Mesothelial cell of epicardium (in vitro differentiated cells): ENCODE measurements at places on chromosomes 4 and X.

DNA sequence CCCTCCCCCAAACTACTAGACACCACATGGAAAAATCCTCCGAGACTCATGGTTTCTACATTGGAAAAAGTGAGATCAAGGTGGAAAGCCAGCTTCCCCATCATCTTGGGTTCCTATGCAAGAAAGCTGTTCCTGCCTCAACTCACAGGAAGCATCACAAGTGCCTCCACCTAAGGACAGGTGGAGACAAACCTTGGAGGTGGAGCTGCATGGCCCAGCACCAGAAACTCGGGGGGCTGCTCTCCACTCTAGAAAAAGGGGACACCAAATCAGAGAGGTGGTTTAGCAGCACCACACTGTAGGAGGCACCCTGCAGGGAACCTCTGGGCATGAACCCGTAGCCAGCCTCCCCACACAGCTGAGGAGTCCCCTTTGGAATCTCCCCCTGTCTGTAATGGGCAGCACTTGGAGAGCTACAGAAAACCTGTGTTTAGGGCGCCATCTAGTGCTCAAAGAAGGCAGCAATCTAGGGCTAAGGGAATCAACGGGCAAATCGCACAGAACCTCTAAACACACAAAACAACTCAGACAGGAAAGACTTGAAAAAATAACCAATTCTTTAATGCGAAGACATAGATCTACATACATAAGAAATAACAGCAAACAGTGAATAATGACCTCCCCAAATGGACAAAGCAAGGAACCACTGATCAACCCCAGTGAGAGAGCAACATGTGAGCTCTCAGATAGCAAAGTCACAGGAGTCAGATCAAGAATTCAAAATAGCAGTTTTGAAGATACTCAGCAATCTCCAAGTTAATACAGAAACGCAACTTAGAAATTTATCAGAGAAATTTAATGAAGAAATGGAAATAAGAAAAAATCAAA lies 37.0 kb upstream of the ZBTB33 start:
- no peak for DNase-seq
- H3K27me3 ChIP-seq, result no peaks in the 10 kb centered on the region
- no peak overlapping the region for H3K27ac ChIP-seq
- peaks cover 2% of the 10 kb centered on the region for H3K36me3 ChIP-seq
- H3K4me1 ChIP-seq, result no peaks in the 10 kb centered on the region

- peaks cover 14% of the 10 kb centered on the region for H3K4me1 ChIP-seq
- no peaks in the 10 kb centered on the region for H3K36me3 ChIP-seq
- H3K4me3 ChIP-seq, result no peak overlapping the region
- no peak overlapping the region for H3K27ac ChIP-seq
These were observed 423.1 kb downstream of the BCOR start for GRCh38 chrX:39674490-39675161.

- no peak for DNase-seq
- H3K27ac ChIP-seq, result no peak overlapping the region
- no peak overlapping the region for H3K4me3 ChIP-seq
These were observed 282.0 kb downstream of the ARHGAP24 start for GRCh38 chr4:85756938-85757337.

GRCh38 chr4:163654621-163655020 lies 160.1 kb downstream of the TMA16 start:
- H3K4me1 ChIP-seq, result no peaks in the 10 kb centered on the region
- no peak overlapping the region for H3K27ac ChIP-seq
- H3K27me3 ChIP-seq, result no peaks in the 10 kb centered on the region
- H3K36me3 ChIP-seq, result no peaks in the 10 kb centered on the region

DNA sequence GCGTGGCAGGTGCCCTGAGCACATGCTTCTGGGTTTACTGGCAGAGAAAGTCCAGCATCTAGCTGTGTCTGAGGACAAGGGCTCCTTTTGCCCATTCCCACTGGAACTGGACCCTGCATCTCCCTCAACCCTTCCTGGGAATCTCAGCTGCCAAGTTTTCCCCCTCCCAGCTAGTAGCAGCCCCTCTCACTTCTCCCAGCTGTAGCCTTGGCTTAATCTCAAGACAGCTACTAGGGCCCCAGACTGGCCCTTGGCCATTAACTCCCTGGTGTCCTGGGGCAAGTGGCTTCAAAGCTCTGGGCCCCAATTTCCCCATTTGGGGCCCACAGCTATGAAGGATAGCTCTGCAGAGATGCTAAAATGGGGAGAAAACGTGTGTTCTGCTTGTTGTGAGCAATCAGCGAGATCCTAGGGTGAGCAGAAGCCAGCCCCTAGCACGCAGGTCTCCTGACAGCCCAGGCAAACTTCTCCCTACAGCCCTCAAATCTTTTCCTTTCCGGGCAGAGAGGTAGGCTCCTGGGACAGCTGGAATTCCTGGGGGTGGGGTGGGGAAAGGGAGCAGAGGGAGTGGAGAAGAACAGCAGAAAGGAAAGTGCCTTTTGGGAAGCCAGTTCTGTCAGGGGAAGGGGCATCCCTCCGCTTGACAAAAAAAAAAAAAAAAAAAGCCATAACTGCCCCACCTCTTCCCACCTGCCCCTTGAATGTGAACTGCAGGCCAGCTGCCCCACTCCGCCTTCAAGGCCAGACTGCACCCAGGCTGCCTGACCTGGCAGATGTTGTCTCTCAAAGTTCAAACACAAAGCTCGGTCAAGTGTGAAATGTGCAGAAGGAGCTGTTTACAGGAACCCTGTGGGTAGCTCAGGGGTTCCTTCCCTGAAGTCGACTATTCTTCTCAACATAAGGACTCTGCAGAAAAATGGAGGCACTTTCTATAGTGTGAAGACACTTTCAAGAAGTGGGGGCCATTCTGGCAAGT lies 16.6 kb downstream of the FGD1 start:
- DNase-seq, result no peak
- no peaks in the 10 kb centered on the region for H3K27me3 ChIP-seq
- no peaks in the 10 kb centered on the region for H3K36me3 ChIP-seq
- H3K4me3 ChIP-seq, result peak overlapping the region; percentile 8
- H3K27ac ChIP-seq, result peak overlapping the region; percentile 94

- H3K4me1 ChIP-seq, result peaks cover 41% of the 10 kb centered on the region
- peak; percentile 47 for DNase-seq
- H3K36me3 ChIP-seq, result peaks cover 10% of the 10 kb centered on the region
- H3K27ac ChIP-seq, result peak within 1 kb of the TSS; percentile 96
- no peaks in the 10 kb centered on the region for H3K27me3 ChIP-seq
- H3K4me3 ChIP-seq, result peak within 1 kb of the TSS; percentile 94
These were observed at the start of gene CASP6 for GRCh38 chr4:109702950-109703663. Gene CASP6, minus strand, starts transcription at chr4:109703445. Its CDS starts 50 bp downstream, at chr4:109703395.

DNA sequence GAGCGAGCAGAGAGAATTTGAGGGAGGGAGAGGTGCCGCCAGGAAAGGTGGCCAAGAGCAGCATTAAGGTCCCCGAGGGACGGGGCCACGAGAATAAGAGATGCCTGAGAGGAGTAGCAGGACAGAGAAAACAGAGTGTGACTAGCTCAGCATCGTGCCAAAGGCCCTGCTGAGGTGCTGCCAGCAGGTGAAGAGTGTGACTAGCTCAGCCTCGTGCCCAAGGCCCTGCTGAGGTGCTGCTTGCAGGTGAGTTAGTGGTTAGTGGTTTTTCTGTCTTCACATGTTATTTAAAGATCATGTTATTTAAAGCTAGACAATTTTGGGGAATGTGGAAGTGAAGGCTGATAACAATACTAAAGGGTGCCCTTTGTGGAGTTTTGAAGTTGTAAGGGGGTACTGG lies 464.5 kb upstream of the FAT1 start:
- no peaks in the 10 kb centered on the region for H3K4me1 ChIP-seq
- no peak overlapping the region for H3K4me3 ChIP-seq
- no peaks in the 10 kb centered on the region for H3K36me3 ChIP-seq
- no peak for DNase-seq
- H3K27ac ChIP-seq, result no peak overlapping the region
- peaks cover 8% of the 10 kb centered on the region for H3K27me3 ChIP-seq

GRCh38 chr4:66602622-66603021 lies 932.3 kb upstream of the EPHA5 start:
- H3K4me3 ChIP-seq, result no peak overlapping the region
- no peaks in the 10 kb centered on the region for H3K27me3 ChIP-seq
- H3K27ac ChIP-seq, result no peak overlapping the region
- H3K4me1 ChIP-seq, result no peaks in the 10 kb centered on the region
- no peaks in the 10 kb centered on the region for H3K36me3 ChIP-seq

DNA sequence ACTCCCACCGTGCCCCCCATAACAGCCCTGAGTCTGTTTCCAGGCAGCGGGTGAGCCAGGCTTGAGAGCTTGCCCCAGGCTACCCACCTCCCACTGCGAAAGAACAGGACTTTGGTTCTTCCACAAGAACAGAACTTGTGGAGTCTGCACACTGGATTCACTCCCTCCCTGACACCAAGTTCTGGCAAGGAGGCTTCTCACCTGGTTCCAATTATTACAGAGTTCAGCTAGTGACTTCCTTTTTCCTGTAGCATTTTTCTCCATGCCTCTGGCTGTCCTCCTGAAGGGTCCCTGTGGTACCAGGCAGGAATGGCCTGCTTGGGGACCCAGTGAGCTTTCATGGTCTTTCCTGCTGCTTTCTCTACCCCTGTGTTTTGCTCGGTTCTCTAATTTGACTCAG lies 208.6 kb upstream of the SFRP2 start:
- H3K27ac ChIP-seq, result no peak overlapping the region
- H3K36me3 ChIP-seq, result no peaks in the 10 kb centered on the region
- H3K4me1 ChIP-seq, result no peaks in the 10 kb centered on the region
- no peak for DNase-seq
- H3K4me3 ChIP-seq, result no peak overlapping the region
- H3K27me3 ChIP-seq, result no peaks in the 10 kb centered on the region

DNA sequence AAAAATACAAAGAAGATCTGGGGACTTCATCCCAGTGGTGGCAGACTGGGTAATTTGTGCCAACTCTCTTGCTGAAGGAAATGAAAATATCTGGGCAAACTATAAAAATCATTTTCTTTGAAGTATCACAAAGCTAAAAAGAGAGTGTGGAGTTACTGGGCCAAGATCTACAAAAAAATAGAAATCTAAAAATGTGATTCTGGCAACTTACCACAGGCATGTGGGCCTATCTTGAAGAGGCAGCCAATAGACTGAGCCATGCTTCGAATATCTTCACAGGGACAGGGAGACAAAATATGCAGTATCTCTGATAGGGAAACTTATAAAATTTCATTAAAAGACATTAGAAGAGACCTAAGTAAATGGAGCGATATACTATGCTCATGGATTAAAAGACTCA lies 168.8 kb downstream of the RCHY1 start:
- H3K4me1 ChIP-seq, result no peaks in the 10 kb centered on the region
- no peaks in the 10 kb centered on the region for H3K36me3 ChIP-seq
- H3K27ac ChIP-seq, result no peak overlapping the region
- no peak for DNase-seq
- peaks cover 15% of the 10 kb centered on the region for H3K27me3 ChIP-seq
- no peak overlapping the region for H3K4me3 ChIP-seq

GRCh38 chrX:18654875-18655836 lies 16.8 kb downstream of the RS1 start:
- no peaks in the 10 kb centered on the region for H3K27me3 ChIP-seq
- no peaks in the 10 kb centered on the region for H3K36me3 ChIP-seq
- no peak for DNase-seq
- H3K27ac ChIP-seq, result no peak overlapping the region
- H3K4me3 ChIP-seq, result no peak overlapping the region
- peaks cover 2% of the 10 kb centered on the region for H3K4me1 ChIP-seq

DNA sequence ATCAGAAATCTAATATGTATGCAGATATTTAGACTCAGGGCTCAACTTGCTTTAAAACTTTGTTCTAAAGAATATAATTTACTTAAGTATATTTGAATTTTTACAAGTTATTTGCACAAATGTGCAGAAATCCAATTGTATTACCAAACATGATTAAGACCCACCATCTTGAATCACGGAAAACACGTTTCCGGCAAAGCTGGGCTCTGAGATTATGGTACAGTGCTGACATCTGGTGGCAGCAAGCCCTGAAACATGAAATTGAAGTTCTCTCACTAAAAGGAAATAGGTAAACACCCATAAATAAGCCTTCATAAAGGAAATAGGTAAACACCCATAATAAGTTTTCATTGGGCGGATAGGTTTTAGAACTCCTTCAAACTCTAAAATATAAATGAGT lies 98.3 kb upstream of the MAOA start:
- H3K4me3 ChIP-seq, result no peak overlapping the region
- no peaks in the 10 kb centered on the region for H3K27me3 ChIP-seq
- H3K4me1 ChIP-seq, result peaks cover 2% of the 10 kb centered on the region
- H3K27ac ChIP-seq, result no peak overlapping the region
- H3K36me3 ChIP-seq, result no peaks in the 10 kb centered on the region
- DNase-seq, result peak; percentile 50

DNA sequence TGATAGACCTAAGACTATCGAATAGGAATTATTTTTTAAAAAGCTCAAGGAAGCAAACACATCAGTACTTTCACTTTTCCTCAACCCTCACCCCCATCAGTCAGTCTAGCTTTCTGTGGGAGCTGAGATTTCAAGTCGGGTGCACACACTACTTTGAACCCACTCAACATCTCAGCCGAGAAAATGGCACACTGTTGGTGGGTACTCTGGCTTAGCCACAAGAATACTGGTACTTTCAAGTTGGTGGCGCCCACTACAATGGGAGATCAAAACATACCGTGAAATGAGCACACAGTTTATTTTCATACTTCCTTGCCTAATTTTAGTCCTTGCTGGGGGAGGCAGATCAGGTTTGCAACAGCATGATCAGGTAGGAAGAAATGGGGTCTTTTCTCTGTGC lies 10.2 kb downstream of the CD40LG start:
- H3K27ac ChIP-seq, result no peak overlapping the region
- no peak for DNase-seq
- no peak overlapping the region for H3K4me3 ChIP-seq
- H3K4me1 ChIP-seq, result no peaks in the 10 kb centered on the region

- H3K36me3 ChIP-seq, result peaks cover 6% of the 10 kb centered on the region
- no peak for DNase-seq
- no peaks in the 10 kb centered on the region for H3K4me1 ChIP-seq
- H3K4me3 ChIP-seq, result no peak overlapping the region
- H3K27me3 ChIP-seq, result no peaks in the 10 kb centered on the region
- no peak overlapping the region for H3K27ac ChIP-seq
These were observed 99.4 kb downstream of the GPR82 start for GRCh38 chrX:41823402-41823801.

DNA sequence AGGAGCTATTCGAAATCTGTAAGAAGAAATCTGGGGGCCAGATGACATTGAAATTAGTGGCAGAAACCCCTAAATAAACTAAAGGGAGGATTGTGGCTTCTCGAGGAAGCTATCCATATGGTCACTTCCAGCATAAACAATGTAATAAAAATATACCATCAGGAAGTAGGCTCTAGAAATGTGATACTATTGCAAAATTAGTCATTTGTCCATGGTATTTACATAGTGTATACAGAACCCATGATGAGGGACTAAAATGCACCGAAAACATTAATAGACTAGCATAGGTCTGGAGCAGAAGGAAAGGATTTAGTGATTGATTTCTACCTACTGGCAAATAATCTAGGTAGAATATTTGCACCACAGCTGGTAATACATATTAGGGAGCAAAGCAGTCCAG lies 1344.0 kb downstream of the FSTL5 start:
- H3K36me3 ChIP-seq, result no peaks in the 10 kb centered on the region
- no peak overlapping the region for H3K4me3 ChIP-seq
- no peaks in the 10 kb centered on the region for H3K27me3 ChIP-seq
- no peak overlapping the region for H3K27ac ChIP-seq

DNA sequence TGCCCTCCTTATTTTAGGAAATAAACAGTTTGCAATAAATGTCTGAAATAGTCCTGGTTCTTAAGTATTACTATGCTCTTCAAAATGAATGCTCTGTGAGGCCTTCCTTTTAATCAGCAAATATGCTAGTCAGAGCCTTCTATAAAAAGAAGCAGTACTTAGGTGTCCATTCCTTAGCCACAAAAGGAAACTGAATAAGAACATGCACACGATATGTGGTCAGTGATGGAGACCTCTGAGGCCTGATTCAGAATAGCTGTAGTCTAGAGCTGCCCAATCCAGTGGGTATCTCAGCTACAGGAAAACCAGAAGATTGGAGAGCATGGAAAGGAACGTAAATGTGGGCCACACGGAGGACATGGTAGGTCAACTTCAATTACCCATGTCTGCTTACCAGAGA lies 141.8 kb downstream of the RASL11B start:
- no peaks in the 10 kb centered on the region for H3K27me3 ChIP-seq
- H3K27ac ChIP-seq, result no peak overlapping the region
- peaks cover 16% of the 10 kb centered on the region for H3K4me1 ChIP-seq
- no peak overlapping the region for H3K4me3 ChIP-seq
